ENCODE measurements at places on chromosomes 12 and 14. TPM values are rescaled to one million over a fixed set of nuclear protein-coding genes. Genes with fewer than 3 reads are reported as not detected.

DNA sequence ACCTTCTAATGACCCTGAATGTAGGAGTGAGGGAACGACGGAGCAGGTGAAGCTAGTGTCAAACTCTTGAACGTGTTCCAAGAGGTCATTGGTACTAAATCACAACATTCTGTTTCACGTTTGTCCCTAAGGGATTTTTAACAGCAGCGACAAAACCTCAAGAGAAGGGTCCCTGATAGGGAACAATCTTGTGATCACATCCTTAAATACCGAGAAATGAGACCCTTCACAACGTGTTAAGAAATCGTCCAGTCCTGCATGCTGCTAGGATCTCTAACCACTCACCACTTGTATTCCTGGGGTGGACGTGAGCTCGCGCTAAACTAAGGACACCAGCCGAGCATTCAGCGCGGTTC lies 134.1 kb upstream of the KRAS start:
- DNase-seq = no peak

The CLEC4E gene
- total RNA-seq = not detected

DNA sequence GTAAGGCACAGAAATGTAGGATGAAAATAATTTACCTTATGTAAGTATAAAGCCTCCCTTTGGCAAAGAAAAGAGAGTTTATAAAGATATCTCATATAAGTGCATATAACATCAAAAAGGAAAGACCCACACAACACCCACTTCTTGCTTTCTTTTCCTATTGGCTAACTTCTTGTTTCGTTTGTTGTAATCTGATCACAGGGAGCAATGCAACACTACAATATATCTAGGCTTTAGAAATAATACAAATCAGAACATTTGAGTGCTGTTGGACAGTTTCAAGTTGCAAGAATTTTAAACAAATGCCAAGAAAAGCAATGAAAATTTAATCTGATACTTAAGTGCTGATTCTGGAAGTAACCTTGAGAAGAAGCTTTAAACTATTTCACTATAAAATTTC lies 1.3 kb downstream of the FGD6 start:
- no peak for DNase-seq

DNA sequence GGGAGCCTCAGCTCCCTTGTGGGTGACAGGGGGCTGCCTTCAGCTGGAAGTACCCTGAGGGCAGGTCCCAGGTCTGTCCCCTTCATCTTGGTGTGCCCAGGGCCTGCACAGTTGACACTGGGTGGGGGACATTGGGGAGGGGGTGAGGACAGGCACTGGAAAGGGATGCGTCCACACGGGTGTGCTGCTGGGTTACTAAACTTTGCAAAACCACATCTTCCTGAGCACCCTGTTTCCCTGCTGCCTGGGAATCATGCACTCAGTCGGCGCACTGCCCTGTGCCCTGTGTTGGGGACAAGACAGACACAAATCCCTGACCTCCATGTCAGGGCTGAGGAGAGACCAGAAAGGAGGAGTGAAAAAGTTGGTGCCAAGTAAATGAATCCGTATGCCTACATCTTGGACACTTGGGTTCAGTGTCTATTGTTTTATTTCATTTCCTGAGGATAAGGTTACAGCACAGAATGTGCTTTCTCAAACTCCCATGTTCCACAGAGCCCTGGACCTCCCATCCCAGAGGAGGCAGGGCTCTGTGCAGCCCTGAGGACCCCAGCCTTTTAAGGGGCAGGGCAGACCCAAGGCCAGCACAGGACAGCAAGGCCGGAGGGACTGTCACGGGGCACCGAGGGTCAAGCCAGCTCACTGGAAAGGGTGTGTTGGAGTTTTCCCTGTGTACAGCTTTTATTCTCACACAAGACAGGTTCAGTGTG lies 2.9 kb upstream of the SLC25A29 start:
- DNase-seq = no peak

DNA sequence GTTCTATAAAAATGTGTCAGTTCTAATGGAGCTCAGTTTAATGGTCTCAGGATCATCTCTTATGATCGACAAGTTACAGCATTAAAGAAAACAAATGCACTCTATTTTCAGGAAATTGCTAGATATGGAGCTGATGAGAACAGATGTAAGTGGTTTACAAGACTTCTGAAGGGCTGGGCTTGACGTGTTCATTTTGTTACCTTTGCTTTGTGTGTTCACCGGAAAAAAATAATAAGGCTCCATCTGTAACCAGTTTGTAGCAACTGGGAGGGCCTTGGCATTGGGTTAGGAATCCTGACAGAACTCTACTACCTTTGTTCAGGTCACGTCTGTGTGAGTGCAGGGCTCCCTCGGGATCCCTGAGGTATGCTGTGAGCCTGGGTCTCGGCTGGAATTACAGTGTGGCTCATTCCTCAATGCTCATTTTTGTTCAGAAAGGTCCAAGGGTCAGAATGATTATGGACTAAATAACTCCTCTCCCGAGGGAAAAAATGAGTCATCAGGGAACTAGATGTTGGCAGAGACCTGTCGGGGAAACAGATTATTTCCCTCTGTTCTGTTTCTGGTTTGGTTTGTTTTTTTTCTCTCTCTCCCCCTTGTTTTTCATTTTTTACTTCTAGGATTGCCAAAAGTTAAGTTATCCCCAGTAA lies 158.0 kb downstream of the SLC5A8 start:
- no peak for DNase-seq

The RFX4 gene
- not detected for total RNA-seq

DNA sequence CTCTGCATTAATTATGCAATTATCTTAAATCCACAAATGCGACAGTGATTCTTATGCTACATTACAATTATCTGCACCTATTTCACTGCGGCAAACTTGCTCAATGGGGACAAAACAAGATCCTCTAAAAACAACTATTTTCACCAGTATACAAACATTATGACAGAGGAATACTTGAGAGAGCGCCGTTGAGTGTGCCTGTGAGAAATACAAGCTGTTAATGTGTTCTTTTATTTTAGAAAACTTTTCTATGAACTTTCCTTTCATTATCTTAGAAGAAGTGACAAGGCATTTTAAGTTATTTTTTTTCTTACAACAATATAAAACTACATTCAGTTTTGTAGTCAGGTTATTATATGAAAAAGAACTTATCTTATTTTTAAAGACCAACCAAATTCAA lies 1247.0 kb downstream of the FSCB start:
- no peak for DNase-seq

Measured in right atrium auricular region (tissue), 2 donors.